ENCODE measurements at places on chromosomes 12 and 14. TPM values are rescaled to one million over a fixed set of nuclear protein-coding genes. Genes with fewer than 3 reads are reported as not detected.

- DNase-seq, result no peak
Observed at GRCh38 chr14:31945074-31945613, 132.0 kb upstream of the ARHGAP5 start.

FMNL3 gene
- 148 TPM for total RNA-seq

PTCSC3 gene
- not detected for total RNA-seq

- no peak for DNase-seq
Observed at GRCh38 chr12:96889273-96889933, 17.7 kb upstream of the NEDD1 start.

DNA sequence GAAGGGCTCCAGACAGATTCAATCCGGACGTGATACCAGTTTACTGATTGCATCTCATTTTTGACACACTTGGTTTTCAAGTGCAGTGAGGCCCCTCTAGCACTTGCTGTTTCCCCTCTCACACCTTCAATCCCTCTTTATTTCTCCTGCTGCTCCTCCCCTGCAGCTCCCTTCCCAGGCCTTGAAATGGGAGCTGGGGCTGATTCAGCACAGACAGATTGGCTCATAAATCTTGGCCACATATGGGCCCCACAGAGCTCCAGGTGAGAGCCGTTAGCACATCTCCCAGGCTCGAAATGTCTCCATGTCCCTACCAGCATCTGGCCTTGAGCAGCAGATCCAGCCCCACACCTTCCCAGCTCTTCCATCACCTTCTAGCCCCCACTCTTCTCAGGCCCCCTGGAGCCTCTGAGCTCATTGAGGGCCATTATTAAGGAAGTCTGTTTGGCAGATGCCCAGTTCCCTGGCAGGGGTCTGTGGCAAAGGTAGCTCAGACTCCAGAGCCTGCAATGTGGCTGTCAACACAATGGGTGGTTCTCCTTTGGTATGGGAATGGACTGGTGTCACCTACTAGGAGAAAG lies 220.3 kb upstream of the FKBP4 start:
- no peak for DNase-seq

DNA sequence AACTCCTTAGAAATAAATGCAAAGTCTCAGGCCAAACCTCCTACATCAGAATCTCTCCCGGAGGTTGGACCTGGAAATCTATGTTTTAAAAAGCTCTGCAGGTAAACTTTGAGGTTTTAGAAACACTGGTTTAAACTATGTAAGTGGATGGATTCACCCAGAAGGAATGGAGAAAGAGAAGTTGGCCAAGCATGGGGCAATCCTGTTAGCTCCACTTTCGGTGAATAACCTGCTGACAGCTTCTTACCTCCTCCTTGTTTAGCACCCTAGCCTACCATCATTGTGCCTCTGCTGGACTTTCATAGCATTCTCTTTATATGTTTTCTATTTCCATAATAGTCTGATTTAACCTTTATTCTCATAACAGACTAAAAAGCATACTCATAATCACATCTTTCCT lies 3.0 kb upstream of the ARHGDIB start:
- no peak for DNase-seq

- no peak for DNase-seq
Observed at GRCh38 chr14:26429205-26429604, 168.6 kb downstream of the NOVA1 start.

- no peak for DNase-seq
Observed at GRCh38 chr14:74951443-74952179, 3.8 kb downstream of the PGF start.

GRCh38 chr12:64633940-64634337 lies 23.6 kb downstream of the RASSF3 start:
- DNase-seq, result no peak

DNA sequence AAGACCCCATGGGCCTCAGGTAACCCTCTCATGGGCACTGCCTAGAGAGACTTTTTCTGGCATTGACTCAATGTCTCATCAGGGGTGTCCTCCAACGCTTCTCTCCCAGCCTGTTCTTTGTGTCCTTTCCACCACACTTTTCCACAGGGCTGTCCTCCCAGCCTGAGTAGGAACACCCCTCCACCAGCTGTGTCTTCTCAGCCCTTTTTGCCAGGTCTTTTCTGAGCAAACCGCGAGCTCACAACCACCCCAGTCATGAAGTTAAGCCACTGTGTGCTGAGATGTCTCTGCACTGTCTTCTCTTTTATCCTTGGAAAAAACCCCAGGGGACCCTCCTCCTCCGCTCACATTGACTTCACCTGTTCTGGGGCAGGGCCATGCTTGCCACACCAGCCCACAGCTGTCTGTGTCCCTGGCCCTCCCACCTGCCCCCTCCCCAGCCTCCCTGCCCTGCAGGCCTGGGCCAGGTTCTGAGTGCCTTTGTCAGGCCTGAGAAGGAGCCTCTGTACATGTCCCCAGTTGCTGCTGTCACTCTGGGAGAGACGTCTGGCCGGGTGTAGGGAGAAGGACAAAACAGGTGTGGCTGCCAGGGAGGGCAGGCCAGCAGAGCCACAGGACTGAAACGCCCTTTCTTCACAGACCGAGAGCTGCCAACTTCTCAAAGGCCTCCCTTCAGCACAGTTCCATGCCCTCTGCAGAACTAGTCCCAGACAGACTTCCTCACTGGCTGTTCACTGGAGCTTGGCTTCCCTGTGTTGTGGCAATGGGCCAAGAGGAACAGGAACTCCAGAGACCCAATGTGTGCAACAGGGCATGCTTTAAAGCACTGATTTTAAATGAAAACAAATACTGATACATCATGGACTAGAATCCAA lies 50.5 kb upstream of the PNMA1 start:
- DNase-seq, result no peak

DNA sequence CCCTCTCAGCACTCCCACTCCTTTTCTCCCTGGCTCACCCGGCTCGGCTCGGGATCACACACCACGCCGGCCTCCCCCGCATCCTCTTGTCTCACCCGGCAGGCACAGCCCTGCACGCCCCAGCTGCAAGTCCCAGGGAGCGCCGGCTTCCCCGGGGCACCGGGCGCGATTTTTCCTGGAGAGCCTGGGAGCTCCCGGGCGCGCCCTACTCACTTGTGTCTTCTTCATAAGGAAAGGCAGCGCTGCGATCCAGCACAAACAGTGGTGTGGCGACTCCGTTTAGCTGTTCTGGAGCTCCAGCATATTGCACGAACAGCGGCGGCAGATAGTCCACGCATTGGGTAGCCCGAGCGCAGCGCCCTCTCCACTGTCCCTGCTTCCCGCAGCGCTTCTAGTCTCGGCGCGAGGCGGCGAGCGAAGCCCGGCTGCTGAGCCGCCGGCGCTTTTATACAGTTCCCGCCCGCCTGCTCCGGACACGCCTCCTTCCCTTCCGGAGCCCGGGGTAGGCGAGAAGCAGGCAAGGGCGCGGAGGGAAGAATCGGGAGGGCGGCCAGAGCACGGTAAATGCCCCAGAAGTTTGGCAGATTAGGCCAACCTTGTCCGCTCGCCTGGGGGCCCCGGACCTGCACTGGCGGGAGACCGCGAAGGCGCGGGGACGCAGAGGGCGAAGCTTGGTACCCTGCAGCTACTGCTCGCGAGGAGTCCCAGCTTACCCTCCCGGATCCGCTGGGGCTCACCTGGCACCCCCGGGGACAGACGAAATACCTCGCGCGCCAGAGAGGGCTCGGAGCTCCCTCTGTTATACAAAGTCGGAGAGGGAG lies at the start of gene KITLG:
KITLG (minus strand) TSS at position 421 of the 821 bp plus-strand sequence; CDS start at position 228, 193 bp downstream.
- DNase-seq, result no peak

DNA sequence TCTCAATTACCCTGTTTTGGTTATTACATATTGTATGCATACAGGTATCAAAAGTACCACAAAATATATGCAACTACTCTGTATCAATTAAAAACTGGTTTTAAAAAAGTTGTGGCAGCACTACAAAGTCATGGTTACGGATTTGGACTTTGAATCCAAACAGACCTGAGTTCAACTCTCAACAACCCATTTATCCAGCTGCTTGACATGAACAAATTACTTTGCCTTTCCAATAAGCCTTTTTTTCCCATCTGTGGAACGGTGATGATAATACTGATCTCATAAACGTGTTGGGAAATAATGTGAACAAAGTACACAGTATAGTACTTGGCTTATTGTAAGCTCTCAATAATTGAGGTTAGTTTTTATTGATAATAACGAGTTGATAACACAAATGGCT lies 85.0 kb downstream of the MNAT1 start:
- no peak for DNase-seq

GRCh38 chr14:90693413-90693812 lies 122.8 kb downstream of the TTC7B start:
- no peak for DNase-seq

GRCh38 chr12:507391-507796 lies 47.7 kb downstream of the B4GALNT3 start:
- DNase-seq, result no peak

- no peak for DNase-seq
Observed at GRCh38 chr12:26077915-26078702, 46.7 kb downstream of the BHLHE41 start.

DNA sequence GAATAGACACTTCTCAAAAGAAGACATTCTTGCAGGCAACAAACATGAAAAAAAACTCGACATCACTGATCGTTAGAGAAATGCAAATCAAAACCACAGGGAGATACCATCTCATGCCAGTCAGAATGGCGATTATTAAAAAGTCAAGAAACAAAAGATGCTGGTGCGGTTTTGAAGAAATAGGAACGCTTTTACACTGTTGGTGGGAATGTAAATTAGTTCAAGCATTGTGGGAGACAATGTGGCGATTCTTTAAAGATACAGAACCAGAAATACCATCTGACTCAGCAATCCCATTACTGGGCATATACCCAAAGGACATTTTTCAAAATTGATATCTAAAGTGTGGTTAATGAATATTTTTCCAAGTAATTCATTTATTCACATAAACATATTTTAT lies 39.6 kb upstream of the LIN7A start:
- DNase-seq, result no peak

- DNase-seq, result no peak
Observed at GRCh38 chr14:47660158-47660557, 15.2 kb downstream of the MDGA2 start.

All from glomerular endothelial cell (primary cell).